ENCODE measurements at places on chromosomes 1 and 21. TPM values are rescaled to one million over a fixed set of nuclear protein-coding genes. Genes with fewer than 3 reads are reported as not detected.

The CFHR2 gene
- not detected for total RNA-seq

The VAV3 gene
- 2.1 TPM for total RNA-seq

The FLG gene
- total RNA-seq: under 0.01 TPM

The ATAD3C gene
- total RNA-seq: not detected

The HAO2 gene
- total RNA-seq: not detected

The EPS15 gene
- total RNA-seq: 47.1 TPM

The CFAP57 gene
- 0.32 TPM for total RNA-seq

The C1orf210 gene
- not detected for total RNA-seq

The KRTAP12-2 gene
- total RNA-seq: not detected

The EXO5 gene
- total RNA-seq: 8.4 TPM

The HCRTR1 gene
- under 0.01 TPM for total RNA-seq

The MRAP gene
- total RNA-seq: not detected

The PRKAA2 gene
- 2.3 TPM for total RNA-seq

The CCDC24 gene
- 1.9 TPM for total RNA-seq

The S1PR1 gene
- 159 TPM for total RNA-seq

The RBP7 gene
- total RNA-seq: not detected
